ENCODE measurements at places on chromosomes 2 and 18.

DNA sequence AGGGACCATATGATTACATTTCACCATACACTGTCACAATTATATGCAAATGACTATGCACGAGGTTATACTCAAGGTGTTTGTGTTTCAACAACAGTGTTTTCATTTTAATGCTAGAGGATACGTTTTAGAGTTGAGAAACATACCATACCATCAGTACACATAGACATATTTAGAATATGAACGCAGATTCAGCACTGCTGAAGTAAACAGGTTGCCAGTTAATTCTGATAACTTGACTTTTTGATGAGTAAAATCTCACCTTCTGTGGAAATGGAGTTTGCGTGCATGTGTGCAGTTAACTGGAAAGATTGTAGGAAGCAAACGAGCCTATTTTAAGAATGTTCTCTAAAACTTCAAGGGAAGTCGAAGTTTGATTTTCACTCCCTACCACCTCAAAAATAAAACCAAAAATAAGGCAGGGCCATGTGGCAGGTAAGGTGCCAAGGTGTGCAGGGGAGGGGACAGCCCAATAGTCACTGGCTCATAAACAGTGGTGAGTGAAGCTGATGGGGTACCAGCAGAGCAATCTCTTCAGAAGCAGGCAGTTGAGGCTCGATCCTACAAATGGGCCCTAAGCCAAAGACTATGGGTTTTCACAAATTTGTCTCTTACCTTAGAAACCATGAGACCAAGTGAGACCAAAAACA, 213.1 kb downstream of the IKZF2 start:
- no peak for DNase-seq

GRCh38 chr2:64359892-64360657, 93.9 kb upstream of the LGALSL start:
- no peak for DNase-seq

GRCh38 chr2:45170191-45171135, 161.2 kb upstream of the SIX2 start:
- peak; percentile 21 for DNase-seq

GRCh38 chr2:222448748-222449181, 24.4 kb downstream of the SGPP2 start:
- no peak for DNase-seq

DNA sequence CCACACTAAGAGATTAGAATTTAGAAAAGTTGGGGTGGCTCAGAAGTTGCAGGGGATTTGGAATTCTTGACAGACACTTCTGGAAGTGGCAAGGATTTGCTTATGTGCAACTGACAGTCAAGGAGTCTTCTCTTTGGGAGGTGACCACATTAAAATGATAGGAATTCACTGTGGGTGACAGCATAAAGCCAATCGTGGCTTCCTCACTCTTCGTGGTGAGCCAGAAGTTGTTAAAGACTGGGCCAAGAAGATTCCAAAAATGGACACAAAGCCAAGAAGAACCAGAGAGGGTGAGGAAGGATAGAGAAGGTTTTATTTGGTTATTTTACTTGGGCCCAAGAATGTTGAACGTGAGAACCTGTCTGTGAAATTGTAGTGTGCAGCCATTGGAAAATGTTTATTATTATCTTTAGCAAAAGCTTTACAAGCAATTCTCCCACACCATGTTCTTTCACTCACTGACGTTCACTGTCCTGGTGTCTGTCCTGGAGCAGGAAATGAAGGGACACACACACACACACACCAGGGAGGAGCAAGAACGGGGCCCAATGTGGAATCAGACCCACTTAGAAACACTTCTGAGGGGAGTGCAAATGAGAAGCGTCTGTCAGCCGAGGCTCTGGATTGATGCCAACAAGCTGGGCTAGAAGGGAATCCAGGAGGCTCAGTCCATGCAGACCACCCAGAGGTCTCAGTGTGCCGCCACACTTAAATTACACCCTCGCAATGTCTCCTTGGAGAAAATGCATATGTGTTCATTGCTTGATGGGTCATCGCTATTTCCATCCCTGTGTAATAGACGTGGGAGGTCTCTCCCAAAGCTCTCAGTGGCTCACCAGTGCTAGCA, 37.2 kb downstream of the STEAP3 start:
- no peak for DNase-seq

DNA sequence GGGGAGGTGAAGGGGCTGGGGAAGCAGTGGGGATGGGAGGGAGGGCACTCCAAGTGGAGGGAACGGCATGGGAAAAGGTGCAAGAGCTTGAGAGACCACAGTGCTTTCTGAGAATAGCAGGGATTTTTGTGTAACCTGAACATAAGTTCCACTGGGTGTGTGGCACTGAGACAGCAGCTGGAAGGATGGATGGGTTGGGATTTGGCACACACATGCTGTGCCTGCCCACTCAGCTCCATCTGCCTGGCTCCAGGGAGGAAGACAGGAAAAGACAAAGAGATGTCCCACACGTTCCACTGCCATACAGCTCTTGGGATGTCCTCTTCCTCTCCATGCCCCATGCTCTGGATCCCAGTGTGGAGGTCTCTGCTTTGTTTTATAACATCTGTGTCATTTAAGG, 114.1 kb upstream of the TEX51 start:
- DNase-seq, result no peak

GRCh38 chr2:173090973-173091660, 15.5 kb downstream of the MAP3K20 start:
- DNase-seq, result no peak

- DNase-seq, result no peak
Observed at GRCh38 chr2:11356764-11357163, 12.3 kb upstream of the ROCK2 start.

- DNase-seq, result peak; percentile 88
Observed at GRCh38 chr18:46097801-46098615, at the start of gene ATP5F1A. TSS of gene ATP5F1A (minus strand) at chr18:46098296. CDS start at chr18:46098231, 65 bp downstream.

DNA sequence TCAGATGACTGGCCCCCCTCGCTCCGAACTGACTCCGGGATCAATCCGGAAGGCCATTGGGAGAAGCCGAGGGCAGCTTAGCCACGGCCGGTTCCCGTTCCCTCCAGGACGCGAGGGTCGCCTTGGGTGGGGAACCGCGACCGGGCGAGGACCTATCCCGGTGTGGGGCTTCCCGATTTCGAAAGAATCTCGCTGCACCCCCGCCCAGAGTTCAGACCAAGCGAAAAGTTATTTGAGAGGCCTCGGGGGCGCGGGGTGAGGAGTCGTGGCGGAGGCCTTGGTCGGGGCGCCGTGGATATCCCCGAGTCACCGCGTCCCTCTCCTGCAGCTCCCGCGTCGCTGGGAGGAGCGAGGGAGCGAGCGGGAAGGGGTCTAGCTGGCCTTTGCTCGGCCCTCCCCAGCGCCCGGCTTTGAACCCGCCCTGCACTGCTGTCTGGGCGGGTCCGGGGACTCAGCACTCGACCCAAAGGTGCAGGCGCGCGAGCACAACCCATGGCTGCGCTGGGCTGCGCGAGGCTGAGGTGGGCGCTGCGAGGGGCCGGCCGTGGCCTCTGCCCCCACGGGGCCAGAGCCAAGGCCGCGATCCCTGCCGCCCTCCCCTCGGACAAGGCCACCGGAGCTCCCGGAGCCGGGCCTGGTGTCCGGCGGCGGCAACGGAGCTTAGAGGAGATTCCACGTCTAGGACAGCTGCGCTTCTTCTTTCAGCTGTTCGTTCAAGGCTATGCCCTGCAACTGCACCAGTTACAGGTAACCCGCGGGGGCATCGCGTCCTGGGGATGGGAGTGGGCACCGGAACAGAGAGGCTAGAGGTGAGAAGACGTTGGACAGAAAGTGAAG, at the start of gene CYP27A1:
CYP27A1 (plus strand) TSS at position 457 of the 837 bp plus-strand sequence; CDS start at position 493, 36 bp downstream.
- DNase-seq, result peak; percentile 46

GRCh38 chr18:46341986-46342525, 237.9 kb downstream of the HAUS1 start:
- DNase-seq, result no peak

- DNase-seq, result no peak
Observed at GRCh38 chr18:43389163-43389562, 111.9 kb upstream of the SYT4 start.

GRCh38 chr2:177551989-177552421, 159.4 kb downstream of the AGPS start:
- DNase-seq, result no peak

GRCh38 chr2:233572468-233572867, 5.9 kb upstream of the USP40 start:
- no peak for DNase-seq

DNA sequence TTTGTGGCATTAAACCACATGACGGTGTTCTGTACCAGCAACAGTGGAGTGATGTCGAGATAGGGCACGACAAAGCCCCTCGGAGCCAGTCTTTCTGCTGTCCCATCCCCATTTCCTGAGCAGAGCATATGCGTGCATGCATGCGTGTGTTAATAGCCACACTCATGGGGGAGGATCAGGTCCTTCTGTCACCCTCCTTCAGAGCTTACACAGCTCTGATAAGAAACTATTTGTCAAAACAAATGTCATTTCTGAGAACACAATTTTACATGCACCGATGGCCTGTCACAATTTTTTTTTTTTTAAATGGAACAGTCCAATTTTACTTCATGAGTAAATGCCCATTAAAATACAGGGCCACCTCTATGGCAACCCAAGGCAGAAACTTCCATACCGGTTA, 95.9 kb upstream of the ZBTB14 start:
- no peak for DNase-seq

DNA sequence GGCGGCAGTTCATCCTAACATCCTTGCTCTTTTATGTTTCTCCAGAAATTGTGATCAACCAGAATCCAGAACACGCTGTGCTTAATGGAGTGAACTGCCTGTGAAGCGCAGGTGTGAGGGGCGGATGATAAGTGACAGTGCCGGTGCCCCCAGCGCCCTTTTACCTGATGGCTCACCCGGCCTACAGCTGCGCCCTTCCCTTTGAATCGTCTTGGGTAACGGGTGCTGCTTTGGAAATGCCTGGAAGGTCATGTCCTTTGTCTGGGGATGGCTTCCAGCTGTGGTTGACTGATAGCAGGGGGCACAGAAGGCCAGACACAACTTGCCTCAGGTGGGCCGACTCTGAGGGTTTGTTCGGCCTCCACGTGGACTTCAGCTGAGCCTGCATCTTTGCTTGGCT, 119.4 kb downstream of the LPIN1 start:
- no peak for DNase-seq

DNA sequence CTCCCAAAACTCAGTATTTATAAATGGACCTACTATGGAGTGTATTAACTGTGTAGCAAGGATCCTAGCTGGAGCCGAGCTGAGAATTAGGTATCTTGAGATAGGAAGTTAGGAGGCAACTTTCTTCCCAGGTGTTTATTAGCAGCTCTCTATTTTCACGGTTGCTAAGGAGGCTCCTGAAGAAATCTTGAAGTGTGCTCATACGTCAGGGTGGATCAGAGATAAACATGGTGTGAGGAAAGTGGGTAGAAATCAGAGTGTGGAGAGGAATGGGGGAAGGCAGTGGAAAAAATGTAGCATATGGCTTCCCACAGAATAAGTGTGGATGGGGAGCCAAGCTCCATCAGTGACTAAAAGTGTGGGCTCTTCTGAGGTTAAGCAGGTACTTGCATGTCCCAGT, 104.3 kb downstream of the ABCA12 start:
- DNase-seq, result no peak

- no peak for DNase-seq
Observed at GRCh38 chr2:26189751-26190150, 16.9 kb downstream of the GAREM2 start.

DNA sequence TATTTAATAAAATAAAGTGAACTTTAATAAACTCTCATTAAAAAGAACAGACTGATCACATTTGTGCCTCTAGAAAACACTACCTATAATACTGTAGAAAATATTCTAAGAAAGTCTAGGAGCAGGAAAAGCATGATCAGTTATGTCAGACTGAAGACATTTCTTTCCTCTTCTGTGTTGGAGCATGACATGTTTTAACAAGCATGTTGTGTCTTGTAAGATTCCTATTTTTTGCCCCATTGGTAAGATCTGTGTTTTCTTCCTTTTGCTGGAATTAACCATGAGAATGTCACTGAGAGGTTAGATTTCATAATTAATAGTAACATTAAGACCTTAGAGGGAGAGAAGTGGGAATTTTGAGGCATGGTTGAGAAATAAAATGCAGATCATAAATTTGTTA, 27.7 kb downstream of the LAMA3 start:
- DNase-seq, result no peak

DNA sequence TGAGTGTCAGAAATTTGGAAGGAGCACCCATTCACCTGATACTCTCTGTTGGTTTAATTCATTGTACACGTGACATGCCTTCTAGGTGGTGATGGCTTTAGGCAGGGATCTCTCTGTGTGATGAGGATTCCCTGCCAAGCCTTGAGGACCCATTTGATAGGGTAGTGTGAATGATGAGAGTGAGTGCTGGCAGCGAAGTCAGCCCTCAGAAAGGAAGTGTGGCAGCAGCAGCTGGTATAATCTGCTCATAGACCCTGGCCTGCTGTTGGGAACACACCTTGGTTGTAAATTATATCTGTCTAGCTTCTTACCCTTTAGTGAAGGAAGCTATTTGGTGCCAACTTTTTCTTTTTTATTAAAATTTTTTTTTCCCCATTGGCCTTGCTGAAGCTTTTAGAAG, 164.5 kb downstream of the HAUS1 start:
- no peak for DNase-seq

- no peak for DNase-seq
Observed at GRCh38 chr2:169173876-169174275, 104.5 kb downstream of the DHRS9 start.

DNA sequence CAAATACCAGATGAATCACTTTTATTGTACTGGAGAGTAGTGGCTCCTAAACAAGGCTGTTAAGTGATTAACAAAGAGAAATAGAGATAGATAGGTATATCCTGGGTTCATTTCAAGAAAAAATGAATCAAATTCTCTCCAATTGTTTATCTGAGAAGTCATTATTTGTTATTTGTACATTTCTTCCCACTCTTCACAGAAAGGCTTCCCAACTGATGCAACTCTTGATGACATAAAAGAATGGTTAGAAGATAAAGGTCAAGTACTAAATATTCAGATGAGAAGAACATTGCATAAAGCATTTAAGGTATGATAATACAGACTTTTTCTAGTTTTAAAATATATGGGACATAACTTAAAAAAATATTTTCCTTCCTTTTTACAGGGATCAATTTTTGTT, 7.9 kb downstream of the SSB start:
- DNase-seq, result no peak

- DNase-seq, result no peak
Observed at GRCh38 chr18:74459889-74460288, 2.8 kb upstream of the DIPK1C start.

- DNase-seq, result no peak
Observed at GRCh38 chr2:112876971-112877361, 34.0 kb upstream of the IL37 start.

DNA sequence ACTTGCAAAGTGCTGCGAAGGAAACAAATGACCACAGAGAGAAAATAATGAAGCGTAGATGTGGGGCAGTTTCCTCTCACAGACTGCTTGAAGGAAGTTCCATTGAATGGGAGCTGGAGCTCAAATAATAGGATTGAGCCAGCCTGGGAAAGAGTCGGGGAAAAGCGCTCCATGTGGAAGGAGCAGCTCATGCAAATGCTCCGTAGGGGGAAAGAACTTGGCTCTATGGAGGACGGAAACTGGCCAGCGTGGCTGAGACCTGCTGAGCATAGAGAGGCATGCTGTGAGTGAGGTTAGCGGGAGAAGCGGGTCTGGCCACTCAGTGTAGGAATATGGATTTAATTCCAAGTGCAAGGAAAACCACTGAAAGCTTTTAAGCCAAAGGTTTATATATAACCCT, 28.6 kb upstream of the VIT start:
- DNase-seq, result no peak

Data from GM13977 (cell line).